Kidney (tissue), 22 donors: ENCODE measurements at places on chromosomes 6 and 20. TPM values are rescaled to one million over a fixed set of nuclear protein-coding genes. Genes with fewer than 3 reads are reported as not detected.

Gene RNF39
- total RNA-seq, result 1.3 TPM

- H3K4me1 ChIP-seq, result no peaks in the 10 kb centered on the region
- H3K36me3 ChIP-seq, result no peaks in the 10 kb centered on the region
- DNase-seq, result no peak
- H3K27ac ChIP-seq, result peak overlapping the region; percentile 51
- H3K27me3 ChIP-seq, result no peaks in the 10 kb centered on the region
- H3K4me3 ChIP-seq, result no peak overlapping the region
Measured at GRCh38 chr6:32622545-32623401, 14.4 kb upstream of the HLA-DQA1 start.

DNA sequence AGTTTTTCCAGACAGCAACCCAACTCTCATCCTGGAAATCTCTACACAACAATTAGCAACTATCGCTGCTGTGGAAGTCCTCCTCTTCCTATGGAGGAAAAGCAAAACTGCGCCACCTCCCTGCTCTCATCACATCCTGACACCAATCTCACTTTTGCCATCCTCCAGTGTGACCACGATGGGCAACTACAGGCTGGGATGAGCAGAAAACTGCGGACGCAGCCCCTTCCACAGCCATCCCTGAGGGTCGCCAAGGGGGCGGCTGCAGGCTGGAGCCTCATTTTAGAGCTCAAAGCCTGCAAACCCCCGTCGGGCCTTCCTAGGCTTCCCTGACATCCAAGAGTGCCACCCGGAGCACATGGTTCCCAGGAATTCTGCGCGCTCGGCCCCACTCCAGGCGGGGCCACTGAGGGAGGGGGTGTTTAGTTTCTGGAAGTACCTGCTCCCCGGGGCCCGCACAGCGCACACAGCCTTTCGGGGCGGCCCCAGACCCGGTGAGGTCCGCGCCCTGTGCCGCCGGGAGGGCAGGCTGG lies 1.2 kb downstream of the TCFL5 start:
- H3K27me3 ChIP-seq, result no peaks in the 10 kb centered on the region
- no peaks in the 10 kb centered on the region for H3K36me3 ChIP-seq
- peak overlapping the region; percentile 34 for H3K4me3 ChIP-seq
- H3K4me1 ChIP-seq, result no peaks in the 10 kb centered on the region
- no peak for DNase-seq
- H3K27ac ChIP-seq, result no peak overlapping the region

DNA sequence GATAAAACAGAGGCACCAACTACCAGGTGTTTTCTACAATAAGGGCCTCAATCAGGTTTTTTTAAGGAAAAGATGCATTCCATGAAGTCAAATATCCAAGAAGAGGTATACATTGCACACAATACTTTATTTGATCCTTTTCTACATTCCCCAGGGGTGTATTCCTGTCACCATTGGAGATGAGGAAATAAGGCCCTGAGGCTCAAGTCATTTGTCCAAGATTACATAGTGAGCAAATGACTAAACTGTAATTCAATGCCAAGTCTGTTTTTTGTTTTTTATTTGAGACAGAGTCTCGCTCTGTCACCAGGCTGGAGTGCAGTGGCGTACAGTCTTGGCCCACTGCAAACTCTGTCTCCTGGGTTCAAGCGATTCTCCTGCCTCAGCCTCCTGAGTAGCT lies 69.2 kb upstream of the CDYL start:
- no peak for DNase-seq
- H3K4me3 ChIP-seq, result no peak overlapping the region
- H3K27me3 ChIP-seq, result no peaks in the 10 kb centered on the region
- H3K27ac ChIP-seq, result no peak overlapping the region

Gene FAM83C
- total RNA-seq, result not detected

- DNase-seq, result peak; percentile 93
- peaks cover 36% of the 10 kb centered on the region for H3K4me1 ChIP-seq
Measured at GRCh38 chr20:50724851-50725723, 6.3 kb upstream of the PARD6B start.

DNA sequence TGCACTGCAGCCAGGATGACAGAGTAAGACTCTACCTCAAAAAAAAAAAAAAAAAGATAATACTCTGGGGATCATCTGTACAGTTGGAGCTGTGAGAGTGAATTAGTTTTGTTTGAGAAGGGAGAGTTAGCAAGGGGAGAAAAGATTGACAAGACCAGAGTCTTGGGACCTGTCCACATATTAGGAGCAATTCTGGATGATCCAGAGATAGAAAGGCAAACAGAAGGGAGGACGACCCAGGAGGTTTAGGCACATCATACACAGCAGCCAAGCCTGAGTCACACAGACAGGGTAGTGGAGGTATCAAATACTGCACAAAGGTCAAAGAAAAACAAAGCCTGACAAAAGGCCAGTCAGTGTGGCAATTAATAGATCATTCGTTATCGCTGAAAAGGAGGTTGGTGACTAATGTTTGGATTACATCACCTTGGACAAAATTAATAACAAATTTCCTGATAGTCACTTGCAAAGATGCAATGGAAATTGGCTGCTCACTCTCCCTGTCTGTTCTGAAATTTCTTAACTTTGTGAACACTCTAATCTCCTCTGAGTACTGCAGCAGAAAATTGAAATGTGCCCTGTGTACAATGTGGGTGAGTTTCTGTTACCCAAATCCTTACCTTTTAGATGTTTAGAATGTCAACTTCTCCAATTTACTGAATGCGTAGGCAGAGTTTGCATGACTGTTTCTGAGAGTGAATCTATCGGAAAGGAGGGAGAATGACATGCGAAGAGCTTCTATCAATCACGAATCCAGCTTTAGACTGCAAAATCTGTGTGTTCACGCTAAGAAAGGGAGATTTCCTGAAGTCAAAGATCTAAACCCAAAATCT lies 105.4 kb downstream of the TSHZ2 start:
- no peak for DNase-seq
- no peaks in the 10 kb centered on the region for H3K27me3 ChIP-seq
- H3K36me3 ChIP-seq, result no peaks in the 10 kb centered on the region
- no peaks in the 10 kb centered on the region for H3K4me1 ChIP-seq

Gene SULF2
- total RNA-seq, result 257 TPM

- no peaks in the 10 kb centered on the region for H3K4me1 ChIP-seq
- H3K36me3 ChIP-seq, result no peaks in the 10 kb centered on the region
- no peak overlapping the region for H3K27ac ChIP-seq
- no peak overlapping the region for H3K4me3 ChIP-seq
Measured at GRCh38 chr6:75997696-75998095, 74.8 kb downstream of the IMPG1 start.
